ENCODE measurements at places on chromosomes 2 and 18.

DNA sequence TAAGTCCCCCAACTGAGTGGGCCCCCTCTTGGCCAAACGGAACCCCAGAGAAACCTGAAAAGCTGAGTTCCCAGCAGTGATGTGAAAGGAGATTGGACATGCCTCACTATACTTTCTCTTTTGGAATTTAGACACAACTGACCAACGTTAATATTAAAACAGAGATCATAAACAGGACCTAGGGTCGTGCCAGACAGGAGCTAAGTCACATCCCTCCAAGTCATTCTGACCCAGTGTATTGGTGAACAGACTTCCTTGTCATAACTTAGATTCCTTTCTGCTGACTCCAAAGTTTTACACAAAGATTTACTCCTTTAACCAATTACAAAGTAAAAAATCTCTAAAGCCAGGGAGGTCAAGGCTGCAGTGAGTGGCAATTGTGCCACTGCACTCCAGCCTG is 46.9 kb downstream of the UXS1 start:
- no peak for DNase-seq

DNA sequence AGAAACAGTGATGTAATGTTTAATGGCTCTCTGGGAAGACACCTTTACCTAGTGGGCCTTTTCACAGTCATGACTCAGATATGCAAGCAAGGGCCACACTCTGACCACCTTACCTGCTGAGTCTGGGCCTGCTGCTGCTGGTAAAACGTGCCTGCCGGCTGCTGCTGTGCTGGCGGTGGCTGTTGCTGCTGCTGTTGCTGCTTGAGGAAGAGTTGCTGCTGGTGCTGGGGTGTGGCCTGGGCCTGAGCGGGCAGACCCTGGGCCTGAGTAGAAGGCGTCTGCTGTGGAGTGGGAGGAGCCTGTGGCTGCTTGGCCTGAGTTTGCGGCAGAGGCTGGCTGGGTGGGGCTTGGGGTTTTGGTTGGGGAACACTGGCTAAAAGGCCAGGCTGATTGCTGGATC is 81.6 kb upstream of the NFU1 start:
- DNase-seq, result no peak

DNA sequence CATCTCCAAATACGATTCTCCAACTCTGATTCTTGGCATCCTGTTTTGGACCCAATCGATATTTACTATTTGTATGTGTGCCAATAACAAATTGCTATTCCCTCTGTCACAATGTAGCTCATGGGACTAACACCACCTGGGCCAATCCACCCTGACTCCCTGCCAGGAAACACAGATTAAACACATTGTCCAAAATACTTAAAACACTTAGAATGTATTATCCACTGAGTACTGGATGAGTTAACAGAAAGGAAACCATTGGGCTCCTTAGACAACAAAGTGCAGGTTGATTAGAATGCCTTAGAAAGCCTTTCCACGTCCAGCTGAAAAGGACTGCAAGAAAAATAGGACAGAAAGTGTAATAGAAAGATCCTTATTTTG is 79.4 kb upstream of the ARHGAP28 start:
- no peak for DNase-seq

DNA sequence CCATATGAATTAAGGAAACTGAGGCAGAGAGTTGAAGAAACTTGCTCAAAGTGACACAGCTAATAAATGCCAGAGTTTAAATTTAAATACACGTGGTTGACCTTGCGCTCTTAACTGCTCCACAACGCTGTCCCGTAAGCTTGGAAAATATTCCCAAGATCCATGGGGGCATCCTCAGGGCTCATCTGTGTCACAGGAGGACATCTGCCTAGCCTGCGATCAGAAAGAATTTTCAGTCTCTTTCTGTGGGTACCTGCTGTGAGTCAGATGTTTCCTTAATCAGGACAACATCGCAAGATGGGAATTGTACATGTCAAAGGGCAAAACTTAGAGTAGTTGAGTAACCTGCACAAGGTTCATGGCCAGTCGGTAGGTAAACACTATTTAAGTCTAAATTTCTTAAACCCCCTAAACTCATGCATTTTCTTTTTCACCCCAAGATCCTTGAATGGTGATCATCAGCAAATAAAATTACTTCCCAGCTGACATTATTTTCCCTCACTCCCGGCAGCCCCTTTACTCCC is 1.4 kb downstream of the CMPK2 start:
- no peak for DNase-seq

DNA sequence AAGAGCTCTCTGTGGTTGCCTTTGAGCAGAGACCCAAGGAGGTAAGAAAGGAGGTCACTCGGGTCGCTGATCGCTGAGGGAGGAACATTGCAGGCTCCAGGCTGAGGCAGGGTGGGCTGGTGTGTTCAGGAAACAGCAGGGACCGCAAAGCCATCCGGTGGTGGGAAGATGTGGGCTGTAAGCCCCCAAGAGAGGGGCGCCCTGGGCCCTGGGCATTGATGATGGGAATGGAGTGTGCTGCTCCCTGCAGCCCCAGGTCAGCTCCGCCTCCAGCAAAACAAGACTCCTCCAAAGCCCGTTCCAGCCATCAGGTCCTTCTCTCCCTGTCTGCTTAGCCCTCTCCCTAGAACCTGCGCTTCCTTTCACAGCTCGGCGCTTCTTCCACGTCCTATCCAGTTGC is 229.7 kb downstream of the KLHL29 start:
- no peak for DNase-seq

DNA sequence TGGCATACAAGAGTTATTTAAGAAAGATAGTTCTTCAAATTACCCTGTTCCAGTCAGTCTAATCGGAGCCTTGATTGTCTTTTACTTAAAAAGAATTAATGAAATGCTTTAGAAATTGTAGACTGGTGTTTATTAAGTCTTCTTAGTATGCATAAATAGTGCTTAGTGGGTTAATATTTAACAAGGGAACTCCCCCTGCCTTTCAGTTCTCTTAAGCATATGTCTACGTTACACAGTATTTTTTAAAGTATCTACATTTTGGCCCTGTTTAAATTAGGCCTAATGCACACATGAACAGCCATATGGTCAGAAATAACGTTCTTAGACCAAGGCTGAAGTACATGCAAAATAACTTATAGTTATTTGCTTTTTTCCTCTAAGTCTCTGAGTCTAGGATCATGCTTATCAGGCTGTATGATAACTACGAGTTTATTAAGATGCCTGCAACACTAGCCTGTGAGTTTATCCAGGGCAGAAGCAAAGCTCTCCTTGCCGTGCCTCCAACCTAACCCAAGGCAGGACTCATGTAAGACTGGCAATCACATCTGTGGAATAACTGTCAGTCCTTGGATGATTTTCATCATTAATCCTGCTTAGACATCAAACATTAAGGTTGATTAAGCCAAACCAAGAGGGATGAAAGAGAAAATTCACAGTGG is 6.7 kb downstream of the BCL2 start:
- no peak for DNase-seq

- no peak for DNase-seq
Measured at GRCh38 chr18:79169958-79170555, 100.9 kb downstream of the ATP9B start.

DNA sequence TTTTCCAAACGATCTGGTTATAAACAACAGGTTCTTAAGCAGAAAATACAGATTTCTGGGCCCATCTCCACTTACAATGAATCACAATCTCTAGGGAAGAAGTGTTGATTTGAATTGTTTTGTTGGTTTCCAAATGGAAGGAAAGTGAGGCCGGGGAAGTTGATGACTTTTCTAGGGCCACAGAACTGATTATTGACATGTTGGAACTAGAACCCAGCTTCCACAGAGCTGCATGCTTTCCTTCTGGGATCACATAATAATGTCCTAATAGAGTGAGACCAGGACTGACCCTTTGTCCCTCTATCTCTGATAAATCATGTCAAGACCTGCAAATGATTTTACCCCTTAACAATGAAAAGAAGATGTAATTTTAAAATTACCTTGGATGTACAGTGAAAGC is 332.2 kb downstream of the OSR1 start:
- no peak for DNase-seq

GRCh38 chr2:45466053-45466452 is 145.0 kb downstream of the SRBD1 start:
- no peak for DNase-seq

GRCh38 chr2:1868683-1869141 is 124.4 kb upstream of the PXDN start:
- no peak for DNase-seq

- DNase-seq, result no peak
Measured at GRCh38 chr18:58823412-58823811, 41.3 kb upstream of the ZNF532 start.

DNA sequence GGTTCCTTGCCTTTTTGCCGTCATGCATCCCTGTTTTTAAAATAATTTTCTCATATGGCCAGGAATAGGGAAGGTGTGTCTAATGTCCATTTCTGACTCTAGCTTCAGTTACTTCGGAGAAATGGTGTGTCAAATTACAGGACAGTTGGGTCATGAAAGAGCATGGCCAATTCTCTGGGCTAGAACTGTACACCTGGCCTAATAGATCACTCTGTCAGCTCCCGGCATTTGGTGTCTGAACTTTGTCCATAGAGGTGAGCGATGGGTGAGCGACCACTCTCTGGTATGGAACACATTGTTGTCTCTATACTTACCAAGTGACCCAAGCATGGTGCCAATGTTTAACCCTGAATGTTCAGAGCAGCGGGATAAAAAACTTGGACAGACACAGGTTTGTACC is 38.3 kb upstream of the ASB18 start:
- no peak for DNase-seq

DNA sequence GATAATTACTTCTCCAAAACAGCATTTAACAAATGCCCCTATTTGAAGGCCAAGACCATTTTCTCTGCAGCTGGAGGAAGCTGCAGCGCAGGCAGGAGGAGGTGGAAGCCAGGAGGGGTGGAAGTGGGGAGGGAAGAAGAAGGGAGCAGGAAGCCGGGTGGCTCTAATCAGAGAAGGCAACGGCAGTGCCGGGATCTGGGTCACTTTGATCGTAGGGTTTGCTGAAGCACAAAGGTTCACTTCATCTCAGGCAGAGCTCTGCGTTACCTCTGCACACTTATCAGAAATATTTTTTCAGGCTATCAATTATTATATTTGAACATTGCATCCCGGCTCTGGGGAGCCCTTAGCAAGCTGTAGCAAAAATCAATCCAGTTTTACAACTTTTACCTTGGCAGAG is 315.8 kb upstream of the POU3F3 start:
- DNase-seq, result no peak

- DNase-seq, result no peak
Measured at GRCh38 chr18:13390196-13390595, 171.6 kb downstream of the LDLRAD4 start.

DNA sequence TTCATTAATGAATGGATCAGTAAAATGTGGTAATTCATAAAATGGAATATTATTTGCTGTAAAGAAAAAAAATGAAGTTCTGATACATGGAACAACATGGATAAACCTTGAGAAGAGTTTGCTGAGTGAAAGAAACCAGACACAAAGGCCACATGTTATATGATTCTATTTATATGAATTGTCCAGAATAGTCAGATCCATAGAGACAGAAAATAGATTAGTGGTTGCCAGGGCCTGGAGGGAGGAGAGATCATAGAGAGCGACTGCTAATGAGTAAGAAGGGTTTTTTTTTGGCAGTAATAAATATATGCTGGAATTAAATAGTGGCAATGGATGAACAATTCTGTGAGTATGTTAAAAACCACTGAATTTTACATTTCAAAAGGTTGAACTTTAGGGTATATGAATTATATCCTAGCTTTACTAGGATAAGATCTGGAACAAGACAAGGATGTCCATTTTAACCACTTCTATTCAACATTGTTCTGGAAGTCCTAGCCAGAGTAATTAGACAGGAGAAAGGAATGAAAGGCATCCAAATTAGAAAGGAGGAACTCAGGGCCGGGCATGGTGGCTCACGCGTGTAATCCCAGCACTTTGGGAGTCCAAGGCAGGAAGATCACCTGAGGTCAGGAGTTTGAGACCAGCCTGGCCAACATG is 48.8 kb downstream of the MAPRE2 start:
- DNase-seq, result no peak

DNA sequence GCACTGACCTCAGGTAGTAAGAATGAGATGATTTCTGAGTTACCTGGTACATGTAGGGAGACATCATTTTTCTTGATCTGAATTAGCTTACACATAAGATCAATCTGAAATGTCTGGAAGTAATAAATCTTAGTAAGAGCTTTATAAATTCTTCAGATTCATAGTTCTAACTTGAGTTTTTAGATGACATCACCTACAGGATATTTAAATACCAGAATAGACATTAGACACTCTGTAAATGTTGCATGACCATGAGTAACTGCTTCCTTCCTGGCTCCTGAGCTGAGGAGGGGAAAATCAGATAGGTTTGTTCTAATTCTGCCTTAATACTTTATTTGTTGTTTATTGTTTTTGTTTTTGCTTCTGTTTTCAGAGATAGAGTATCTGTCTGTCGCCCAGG is 181.8 kb downstream of the PHLPP1 start:
- DNase-seq, result no peak

GRCh38 chr2:158214431-158214830 is 112.8 kb downstream of the UPP2 start:
- no peak for DNase-seq

- DNase-seq, result no peak
Measured at GRCh38 chr2:23379220-23379695, 5.7 kb upstream of the KLHL29 start.

DNA sequence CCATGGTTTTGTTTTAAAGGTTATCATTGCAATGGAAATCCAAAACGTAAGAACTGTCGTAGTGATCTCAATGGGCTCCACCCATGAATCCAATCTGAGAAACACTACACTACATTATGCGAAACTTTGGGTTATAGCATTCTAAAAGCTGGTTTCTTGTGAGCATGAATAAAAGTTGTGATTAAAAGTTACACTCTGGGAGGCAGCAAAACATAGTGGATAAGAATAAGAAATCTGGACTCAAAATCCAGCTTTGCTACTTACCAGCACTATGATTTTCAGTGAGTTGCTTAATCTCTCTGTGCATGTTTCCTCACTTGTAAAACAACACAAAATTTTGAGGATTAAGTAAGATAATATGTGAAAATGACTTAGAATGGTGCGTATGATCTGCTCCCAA is 25.7 kb upstream of the THOC1 start:
- DNase-seq, result no peak

DNA sequence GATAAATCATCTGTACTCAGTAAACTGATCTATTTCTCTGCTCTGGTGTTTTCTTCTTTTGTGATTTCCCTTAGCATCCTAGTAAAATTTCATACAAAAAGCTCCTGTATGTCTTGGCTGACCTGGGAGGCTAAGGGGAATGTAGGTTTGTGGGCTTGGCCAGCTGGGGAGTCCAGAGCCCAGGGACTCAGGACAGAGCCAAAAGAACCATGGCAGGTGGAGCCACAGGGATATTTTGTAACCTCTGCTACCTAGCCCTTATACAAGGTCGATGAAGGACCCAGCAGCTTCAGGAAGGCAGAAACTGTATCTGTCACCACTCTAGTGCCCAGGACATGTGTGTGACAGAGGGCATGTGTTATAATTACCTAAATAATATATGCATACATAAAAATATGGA is 22.7 kb upstream of the ZCCHC2 start:
- no peak for DNase-seq

GRCh38 chr18:42183746-42184145 is 228.7 kb downstream of the PIK3C3 start:
- DNase-seq, result no peak

GRCh38 chr18:28974504-28974903 is 797.6 kb upstream of the CDH2 start:
- no peak for DNase-seq
